ENCODE measurements at places on chromosomes 12 and 14.

DNA sequence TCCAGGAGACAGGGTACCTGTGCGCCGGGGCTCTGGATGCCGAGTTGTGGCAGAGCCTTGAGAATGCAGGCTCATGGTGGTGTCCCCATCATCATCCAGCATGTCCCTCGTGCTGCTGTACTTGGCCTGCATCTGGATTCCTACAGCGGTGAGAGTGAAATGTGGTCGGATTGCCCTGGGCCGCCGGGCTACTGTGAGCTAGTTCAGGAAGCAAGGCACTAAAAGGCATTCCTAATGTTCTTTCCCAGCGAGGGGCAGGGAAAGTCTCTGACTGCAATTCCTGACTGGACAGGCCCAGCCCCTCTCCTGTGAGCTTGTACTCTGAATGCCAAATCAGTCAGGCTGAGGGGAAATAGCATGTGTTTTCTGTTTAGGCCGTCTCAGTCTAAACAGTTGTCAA, at the start of gene CLEC1A:
TSS of gene CLEC1A (minus strand) at position 195 of the 400 bp plus-strand sequence. CDS start at position 132, 63 bp downstream.
- no peak for DNase-seq

GRCh38 chr12:58395056-58395455, 453.7 kb downstream of the ATP23 start:
- DNase-seq = no peak

GRCh38 chr12:57730336-57731067, 8.0 kb downstream of the AGAP2 start:
- no peak for DNase-seq

GRCh38 chr12:62726471-62726980, 208.4 kb downstream of the PPM1H start:
- no peak for DNase-seq

GRCh38 chr12:1845886-1846285, 25.5 kb downstream of the LRTM2 start:
- DNase-seq = no peak

DNA sequence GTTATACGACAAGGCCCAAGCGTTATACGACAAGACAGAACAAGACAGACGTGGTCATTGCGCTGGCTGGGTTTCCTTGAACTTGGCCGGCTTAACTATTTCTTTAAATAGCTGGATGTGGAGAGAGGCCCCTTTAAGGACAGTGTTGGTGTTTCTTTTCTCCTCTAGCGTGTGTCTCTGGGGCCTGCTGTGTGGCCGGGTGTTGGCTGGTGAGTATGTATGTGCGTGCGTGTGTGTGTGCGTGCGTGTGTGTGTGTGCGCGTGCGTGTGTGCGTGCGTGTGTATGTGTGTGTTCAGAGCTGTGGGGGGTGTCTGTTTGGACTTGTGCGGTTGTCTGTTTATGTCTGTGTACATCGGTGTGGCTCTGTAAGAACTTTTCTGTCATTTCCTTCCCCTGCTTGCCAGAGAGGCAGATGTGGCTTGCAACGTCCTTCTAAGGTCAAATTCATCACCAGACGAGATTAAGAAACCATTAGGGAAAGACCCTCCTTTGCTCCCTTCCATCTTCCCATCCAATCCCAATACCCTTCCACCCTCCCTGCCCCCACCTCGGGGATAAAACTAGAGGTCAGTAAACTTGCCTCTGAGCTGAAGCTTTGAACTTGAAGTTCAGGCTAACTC, 78.6 kb upstream of the TBX3 start:
- no peak for DNase-seq

GRCh38 chr14:100159865-100160533, 554 bp upstream of the DEGS2 start:
- DNase-seq = no peak

- DNase-seq = no peak
These were observed 4.4 kb downstream of the VDR start for GRCh38 chr12:47900131-47901062.

DNA sequence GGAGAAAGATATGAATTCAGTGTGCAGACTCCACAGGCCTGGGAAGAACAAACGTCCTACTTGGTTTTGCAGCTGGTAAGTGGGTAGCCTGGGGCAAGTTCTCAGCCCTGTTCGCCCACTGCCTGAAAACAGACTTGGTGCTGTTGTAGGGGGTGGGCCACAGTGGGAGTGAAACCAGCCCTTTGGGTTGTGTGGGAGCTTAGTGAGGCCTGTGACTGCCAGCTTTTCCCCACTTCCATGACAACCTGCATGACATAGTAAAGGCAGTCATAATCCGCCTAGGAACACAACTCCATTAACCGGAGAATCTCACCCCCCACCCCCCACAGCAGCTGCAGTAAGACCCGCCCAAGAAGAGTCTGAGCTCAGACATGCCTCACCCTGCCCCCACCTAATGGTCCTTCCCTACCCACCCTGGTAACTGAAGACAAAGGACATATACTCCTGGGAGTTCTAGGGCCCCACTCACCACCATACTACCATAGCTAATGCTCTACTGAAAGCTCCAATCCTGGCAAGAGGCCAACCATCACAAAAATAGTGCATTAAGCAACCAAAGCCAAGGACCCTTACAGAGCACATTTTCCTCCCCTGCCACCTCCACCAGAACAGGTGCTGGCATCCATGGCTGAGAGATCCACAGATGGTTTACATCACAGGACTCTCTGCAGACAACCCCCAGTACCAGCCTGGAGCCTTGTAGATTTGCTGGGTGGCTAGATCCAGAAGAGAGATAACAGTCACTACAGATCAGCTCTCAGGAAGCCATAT, 39.8 kb upstream of the LMNTD1 start:
- DNase-seq = no peak

GRCh38 chr12:68976395-68976841, 43.4 kb upstream of the CPM start:
- DNase-seq = no peak

- DNase-seq = no peak
These were observed 58.1 kb downstream of the DAAM1 start for GRCh38 chr14:59246566-59246965.

- no peak for DNase-seq
These were observed 23.1 kb upstream of the BCL2L14 start for GRCh38 chr12:12047682-12048081.

- no peak for DNase-seq
These were observed 687.5 kb upstream of the FBXO33 start for GRCh38 chr14:40119765-40120164.

DNA sequence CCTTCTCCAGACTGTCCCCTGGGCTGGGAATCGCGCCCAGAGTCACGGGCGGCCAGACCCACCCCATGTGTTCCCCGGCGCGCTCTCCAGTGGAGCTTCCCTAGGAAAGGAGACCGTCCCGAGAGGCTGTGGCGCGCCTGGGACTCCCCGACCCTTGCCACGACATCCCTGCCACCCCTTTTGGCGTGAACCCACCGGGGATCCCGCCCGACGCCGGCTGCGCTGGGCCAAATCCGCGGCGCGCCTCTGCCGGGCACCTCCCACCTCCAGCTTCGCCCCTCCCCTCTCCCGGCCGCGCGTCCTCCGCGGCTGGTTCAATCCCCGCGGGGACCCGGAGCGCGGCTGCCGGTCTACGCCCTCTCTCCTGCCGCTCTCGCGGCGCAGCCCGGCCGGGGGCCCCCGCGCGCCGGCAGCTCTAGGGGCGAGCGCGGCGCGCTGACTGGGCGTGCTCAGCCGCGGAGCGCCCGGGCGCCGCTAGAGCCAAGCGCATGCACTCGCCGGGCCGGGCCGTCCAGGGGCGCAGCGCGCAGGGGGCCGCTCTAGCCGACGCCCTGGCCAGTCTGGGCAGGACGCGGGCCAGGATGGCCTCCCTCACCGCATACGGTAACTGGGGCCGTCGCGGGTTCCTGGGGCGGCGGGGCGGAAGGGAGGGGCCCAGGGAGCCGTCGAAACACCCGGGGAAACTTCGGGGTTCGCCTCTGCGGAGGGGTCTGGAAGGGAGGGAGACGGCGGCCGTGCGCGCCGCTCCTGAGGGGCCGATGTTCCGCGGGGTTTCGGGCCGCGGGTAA, 77.4 kb upstream of the ANO4 start:
- DNase-seq = no peak

DNA sequence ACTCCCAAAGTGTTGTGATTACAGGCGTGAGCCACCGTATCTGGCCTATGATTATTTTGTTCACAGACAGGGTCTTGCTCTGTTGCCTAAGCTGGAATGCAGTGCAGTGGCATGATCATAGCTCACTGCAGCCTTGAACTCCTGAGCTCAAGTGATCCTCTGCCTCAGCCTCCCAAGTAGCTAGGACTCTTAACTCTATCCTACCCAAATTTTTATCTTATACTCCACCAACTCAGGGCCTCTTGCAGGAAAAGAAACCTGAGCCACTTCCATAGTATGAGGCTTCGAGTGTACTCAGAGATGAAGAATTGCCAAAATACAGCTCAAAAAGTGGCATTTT, 828 bp downstream of the MMAB start:
- DNase-seq = no peak

DNA sequence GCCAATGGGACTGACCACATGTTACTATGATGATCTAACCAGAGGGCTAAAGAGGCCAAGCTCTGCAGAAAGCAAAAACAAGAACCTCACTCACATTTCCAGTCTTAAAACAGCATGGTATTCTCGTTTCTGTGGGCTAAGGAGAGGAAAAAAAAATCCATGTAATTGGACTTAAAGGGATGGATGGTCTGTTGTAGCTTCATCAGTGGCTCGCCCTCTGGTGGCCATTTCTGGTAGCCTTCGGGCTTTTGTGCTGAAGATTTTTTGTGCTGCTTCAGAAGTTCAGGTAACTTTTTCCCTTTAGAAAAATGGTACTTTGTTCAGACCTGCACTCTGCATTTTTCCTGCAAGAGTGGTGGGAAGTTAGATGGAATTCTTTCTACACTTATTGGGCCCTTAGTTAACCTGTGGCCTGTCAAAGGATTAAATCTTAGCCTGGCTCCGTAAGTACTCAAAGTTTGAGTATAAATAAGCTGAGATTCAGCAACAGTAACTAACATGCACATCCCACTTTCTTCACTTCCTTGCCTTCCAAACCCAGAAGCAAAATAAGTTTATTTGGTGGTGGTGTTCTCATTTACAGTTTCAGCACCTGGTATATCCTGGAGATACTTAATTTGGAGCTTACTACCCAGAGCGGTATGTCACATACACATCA, 22.3 kb downstream of the DCAF4 start:
- peak; percentile 16 for DNase-seq

GRCh38 chr12:52041695-52042123, 9.5 kb upstream of the NR4A1 start:
- no peak for DNase-seq

GRCh38 chr12:108305520-108305919, 33.6 kb downstream of the CMKLR1 start:
- DNase-seq = no peak

- DNase-seq = no peak
These were observed 64.5 kb downstream of the SEC23A start for GRCh38 chr14:39038542-39038941.

GRCh38 chr14:32047791-32048190, 29.3 kb upstream of the ARHGAP5 start:
- DNase-seq = no peak
